H4 (cell line): ENCODE measurements at places on chromosomes 2 and 18. TPM values are rescaled to one million over a fixed set of nuclear protein-coding genes. Genes with fewer than 3 reads are reported as not detected.

DNA sequence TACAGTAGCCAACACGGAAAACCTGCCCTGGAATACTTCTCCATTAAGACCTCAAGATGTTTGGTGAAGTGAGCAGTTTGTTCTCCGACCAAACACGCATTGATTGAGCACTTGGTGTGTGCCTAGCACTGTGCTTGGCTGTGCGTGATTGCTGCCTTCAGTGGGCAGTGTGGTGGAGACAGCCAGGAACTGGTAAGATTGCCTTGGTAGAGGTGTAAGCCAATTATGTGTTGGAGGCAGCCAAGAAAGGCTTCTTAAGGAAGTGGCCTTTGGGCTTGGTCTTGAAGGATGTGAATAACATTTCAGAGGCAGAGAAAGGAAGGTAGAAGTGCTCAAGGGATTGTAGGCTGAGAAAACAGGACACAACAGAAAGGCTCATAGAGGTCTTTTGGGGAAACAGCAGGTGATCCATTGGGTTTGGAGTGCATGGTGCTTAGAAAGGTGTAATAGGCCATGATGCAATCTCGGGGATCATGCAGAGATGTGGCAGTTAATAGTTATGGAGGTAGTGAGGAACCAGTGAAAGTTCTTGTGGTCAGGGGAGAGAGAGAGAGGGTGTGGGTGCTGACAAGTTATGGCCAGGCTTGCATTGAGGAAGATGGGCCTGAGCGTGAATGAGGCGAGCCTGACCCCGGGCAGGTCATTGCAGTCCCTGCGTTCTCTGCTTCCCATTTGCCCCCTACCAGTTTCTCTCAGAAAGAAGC, 6.3 kb downstream of the B3GNT2 start:
- no peak for DNase-seq

- peak; percentile 4 for DNase-seq
These were observed 663.7 kb upstream of the LRATD1 start for GRCh38 chr2:13968811-13969210.

DNA sequence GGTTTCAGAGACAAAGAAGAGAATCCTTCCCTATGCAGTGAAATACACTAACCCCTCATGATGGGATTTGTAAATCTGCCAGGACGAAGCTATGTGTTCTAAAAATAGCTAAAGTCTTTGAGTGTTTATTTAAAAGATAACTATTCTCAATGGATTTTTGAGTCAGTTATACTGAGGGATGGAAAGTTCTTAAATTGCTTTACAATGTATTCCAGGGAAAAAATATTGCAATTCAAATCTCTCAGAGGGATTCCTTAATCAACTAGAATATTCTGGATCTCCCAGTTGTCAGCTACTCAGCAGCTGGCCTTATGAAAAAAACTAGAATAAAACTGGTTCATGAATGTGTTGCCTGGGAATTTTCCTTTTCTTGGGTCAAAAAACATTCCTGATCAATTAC, 312.4 kb downstream of the PLCL1 start:
- no peak for DNase-seq

DNA sequence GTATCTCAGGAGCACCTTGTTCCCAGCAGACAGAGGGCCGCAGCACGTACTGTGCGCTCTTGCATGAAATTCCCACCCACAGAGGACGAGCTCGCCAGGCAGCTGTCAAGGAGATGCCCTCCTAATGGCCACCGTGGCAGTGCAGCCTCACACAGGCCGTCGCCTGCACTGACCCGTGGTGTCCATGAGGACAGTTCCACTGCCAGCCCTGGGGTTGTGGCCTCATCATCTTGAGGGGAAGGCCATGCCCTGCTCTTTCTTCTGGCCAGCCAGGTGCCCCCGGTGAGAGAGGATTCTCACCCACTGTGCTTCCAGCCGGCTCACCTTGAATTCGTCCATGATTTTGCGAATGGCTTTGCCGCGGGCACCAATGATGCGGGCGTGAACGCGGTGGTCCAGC, 42.0 kb downstream of the ANO7 start:
- DNase-seq: no peak

RAB17 gene
- not detected in 2 replicates for total RNA-seq

- DNase-seq: no peak
These were observed 204.1 kb downstream of the FAM210A start for GRCh38 chr18:13522256-13522655.

- DNase-seq: no peak
These were observed 37.1 kb downstream of the RNF152 start for GRCh38 chr18:61855449-61856378.

DNA sequence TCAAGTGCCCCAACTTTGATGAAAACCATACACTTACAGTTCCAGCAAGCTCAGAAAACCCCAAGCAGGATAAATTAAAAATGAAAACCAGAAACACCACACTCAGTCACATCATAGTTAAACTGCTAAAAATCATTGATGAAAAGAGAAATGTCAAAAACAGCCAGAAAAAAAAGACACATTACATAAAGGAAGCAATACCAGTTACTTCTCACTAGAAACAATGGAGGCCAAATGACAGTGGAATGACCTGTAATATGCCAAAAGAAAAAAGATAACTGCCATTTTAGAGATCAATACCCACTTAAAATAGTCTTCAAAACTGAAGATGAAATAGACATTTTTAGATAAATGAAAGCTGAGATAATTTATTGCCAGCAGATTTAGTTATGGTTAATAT, 66.0 kb downstream of the MAP3K20 start:
- no peak for DNase-seq

DNA sequence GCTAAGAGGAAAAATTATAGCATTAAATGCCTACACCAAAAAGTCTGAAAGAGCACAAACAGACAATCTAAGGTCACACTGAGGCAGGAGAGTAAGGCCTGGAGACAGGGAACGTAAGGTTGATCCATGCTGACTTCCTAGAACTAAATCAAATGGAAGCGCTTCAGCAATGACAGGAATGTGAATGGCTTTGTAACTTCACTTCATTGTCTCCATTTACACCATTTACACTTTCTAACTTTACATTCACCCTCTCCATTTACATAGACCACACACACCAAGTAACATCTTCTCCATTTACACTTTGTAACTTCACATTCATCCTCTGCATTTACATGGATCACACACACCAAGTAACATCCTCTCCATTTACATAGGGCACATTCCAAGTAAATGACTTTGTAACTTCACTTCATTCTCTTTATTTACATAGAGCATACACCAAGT, 103.1 kb upstream of the SPATS2L start:
- DNase-seq: no peak

GRCh38 chr2:112782234-112782799, 2.0 kb downstream of the IL1A start:
- DNase-seq: no peak

DNA sequence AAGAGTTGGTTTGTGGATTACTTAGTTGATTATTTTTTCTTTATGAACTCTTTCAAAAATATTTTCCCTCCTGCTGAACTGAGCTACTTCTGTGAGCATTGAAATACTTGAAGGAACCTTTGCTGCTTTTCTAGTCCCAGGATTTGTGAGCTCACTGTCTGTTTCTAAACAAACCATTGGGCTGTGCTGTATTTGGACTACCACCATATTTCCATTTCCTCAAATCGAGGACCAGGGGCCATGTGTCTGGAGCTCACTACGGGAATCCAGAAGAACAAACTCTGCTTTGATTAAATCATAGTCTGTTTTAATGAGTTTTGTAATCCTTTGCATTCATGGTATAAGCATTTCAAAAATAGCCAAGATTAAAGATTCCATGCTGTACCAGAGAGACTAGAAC, 1.3 kb downstream of the MRPL33 start:
- DNase-seq: no peak

UGT1A8 gene
- total RNA-seq: not detected in 2 replicates

- no peak for DNase-seq
These were observed 111.6 kb downstream of the CLIP4 start for GRCh38 chr2:29226808-29227207.

- DNase-seq: no peak
These were observed 37.3 kb upstream of the TTC21B start for GRCh38 chr2:165990846-165991245.

PLCL1 gene
- 0.19 and 0.31 TPM in 2 replicates for total RNA-seq

DNA sequence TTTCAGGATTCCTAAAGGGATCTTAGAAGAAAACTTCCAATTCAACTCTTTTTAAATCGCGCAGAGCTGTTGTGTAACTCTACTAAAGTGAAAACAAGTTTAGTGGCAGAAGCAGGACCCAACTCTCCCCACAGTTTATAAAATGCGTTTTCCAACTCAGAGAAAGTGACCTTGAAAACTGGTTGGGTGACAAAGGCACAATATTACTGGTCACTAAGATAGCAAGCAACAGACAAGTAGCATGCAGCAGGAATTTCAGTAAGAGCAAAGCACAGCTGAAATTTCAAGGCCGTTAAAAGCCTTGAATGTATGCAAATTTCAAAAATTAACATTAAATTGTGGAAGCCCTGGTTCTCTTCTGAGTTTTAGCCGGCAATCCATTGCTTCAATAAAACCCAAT, 66.9 kb downstream of the STK39 start:
- DNase-seq: no peak

DNA sequence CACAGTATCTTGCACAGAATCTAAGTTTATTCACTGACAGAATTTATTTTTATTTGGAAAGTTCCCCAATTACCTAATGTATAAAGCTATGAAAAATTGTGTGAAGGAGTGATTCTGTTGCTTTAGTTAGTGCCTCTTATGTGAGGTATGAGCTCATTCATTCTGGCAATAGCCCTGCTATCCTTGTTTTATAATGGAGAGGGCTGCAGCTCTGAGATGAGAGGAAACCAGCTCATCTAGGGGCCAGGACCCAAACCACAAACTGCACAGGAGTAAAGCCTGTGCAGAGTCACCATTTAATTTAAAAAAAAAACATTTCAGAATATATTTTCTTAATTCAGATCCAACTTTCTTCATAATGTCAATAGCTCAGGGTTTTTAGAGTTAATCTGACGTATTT, 383.0 kb downstream of the TMEM182 start:
- DNase-seq: no peak

ACKR3 gene
- total RNA-seq: 1.0 and 1.4 TPM in 2 replicates

- DNase-seq: no peak
These were observed 198.7 kb upstream of the MEIS1 start for GRCh38 chr2:66236067-66236685.

GPR45 gene
- total RNA-seq: not detected in 2 replicates

EFHD1 gene
- 0.31 and 3.7 TPM in 2 replicates for total RNA-seq

KCNJ3 gene
- 0.10 TPM in 1 of 2 replicates, not detected in the other for total RNA-seq

- DNase-seq: no peak
These were observed 31.9 kb downstream of the ATP8B1 start for GRCh38 chr18:57771193-57771592.

DNA sequence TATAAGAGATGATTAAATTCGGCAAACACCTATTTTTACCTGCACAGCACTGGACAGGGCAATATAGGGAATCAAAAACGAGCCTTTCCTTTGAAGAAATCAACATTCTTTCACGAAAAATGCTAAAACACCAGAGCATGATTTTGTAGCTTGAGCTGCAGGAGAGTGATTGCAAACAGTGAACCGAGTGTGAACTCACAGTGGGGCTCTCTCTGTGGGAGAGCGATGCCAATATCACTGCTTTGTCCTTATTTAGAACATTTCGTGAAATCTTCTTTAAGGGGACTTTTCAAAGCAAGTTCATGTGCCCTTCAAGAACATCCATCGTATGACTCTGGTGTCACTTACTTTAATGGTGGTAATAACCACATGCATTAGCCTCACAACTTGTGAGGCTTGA, 238.8 kb downstream of the CD226 start:
- no peak for DNase-seq

DNA sequence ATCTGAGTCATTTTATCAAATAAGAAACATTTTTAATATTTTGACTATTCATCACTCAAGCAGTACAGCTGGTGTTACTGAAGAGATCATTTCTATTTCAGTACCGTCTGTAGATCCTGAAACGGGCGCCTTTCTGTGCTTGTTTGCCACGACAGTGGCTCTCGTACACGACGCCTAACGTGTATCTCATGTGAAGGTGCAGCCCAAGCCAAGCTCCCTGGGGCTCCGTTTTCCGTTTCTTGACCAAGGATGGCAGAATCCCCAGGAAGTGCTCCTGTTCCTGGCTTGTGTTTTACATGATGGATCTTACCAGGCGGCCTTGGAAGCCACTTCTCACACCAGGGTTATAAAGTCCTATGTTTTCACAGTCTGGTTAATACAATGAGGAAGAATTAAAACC, 320.6 kb downstream of the GBX2 start:
- DNase-seq: no peak

DNA sequence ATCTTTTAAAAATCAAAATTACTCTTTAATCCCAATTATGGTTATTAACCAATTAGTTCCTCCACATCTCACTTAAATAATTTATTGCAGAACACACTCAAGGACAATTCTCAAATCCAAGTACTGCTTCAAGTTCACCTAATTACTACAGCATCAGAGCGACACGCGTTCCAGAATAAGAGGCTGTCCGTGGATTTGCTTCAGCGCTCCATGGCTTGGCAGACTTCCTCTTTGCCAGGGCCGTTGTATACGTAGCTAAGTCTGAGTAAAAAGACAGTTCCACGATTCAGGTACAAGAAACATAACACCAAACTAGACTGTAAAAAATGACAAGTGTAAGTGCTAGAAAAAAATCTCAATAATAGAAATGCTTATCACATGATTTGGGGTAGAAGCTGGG, 153.2 kb upstream of the MYT1L start:
- no peak for DNase-seq

DNA sequence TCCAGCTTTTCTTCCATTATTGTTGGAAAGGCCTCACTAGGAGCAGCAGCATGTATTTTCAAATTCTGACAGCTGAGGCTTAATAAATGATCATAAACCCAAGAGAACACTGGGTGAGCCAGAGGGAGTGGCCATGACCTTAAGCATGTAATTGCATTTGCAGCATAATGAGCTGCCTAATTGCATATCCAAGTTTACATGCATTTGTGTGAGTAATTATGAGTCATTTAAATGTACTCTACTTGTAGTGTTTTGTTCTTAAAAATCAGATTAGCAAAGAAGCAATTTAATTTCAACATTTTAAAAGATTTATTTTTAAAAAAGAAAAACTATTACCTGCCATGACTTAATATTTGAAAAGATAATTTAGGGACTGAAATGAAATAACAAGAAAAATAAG, 74.8 kb downstream of the NOL10 start:
- no peak for DNase-seq

SERPINB10 gene
- total RNA-seq: 1.0 TPM in 1 of 2 replicates, not detected in the other

DNA sequence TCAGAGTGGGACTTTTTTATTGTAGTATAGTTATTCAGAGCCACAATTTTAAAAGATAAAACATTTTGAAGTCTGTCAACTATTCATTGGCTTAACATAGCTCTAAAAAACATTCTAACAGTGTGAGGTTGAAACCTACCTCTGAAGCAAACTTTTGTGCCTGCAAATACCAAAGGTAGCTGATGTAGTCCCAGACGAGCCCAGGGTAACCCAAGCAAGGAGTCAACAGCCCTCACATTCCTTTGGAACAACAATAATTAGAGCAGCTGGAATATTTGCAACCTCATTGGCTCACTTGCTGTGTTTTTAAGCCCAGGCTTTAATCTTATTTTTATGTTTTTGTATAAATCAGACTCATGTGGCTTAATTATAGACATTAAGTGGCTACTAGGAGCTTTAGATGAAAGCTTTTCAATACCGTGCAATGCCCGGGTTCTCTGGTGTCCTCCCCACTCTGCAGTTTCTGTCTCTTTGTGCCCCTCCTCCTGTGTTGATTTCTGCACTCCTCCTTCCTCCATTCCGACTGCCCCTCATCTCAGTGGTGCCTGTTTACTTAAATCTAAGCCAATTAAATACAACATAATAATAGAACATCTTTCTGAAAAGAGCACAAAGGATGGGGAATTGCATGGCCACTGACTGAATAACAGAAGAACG, 157.9 kb upstream of the UNC80 start:
- DNase-seq: no peak

SP140 gene
- total RNA-seq: 0.25 TPM in 1 of 2 replicates, not detected in the other
